ENCODE measurements at places on chromosomes 1 and 21.

GRCh38 chr1:217205578-217205977 lies 425.3 kb downstream of the GPATCH2 start:
- no peak for DNase-seq

- peak; percentile 40 for DNase-seq
Observed at GRCh38 chr1:64515427-64515826, 45.5 kb downstream of the CACHD1 start.

DNA sequence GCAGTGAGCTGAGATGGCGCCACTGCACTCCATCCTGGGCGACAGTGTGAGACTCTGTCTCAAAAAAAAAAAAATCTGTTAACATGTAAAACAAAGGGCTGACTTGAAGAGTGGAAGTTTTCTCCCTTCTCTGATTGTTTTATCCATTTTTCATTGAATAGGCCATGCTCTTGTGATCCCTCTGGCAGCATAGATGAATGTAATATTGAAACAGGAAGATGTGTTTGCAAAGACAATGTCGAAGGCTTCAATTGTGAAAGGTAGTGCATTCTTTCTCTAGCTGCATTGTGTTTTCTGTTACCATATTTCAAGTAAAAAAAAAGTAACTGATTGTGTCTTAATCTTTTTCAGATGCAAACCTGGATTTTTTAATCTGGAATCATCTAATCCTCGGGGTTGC lies 69.6 kb upstream of the LAMC2 start:
- no peak for DNase-seq

- DNase-seq: no peak
Observed at GRCh38 chr1:206496131-206496793, 11.1 kb upstream of the RASSF5 start.

Data from right hindlimb (tissue), 1 donor.